Astrocyte of the spinal cord (primary cell): ENCODE measurements at places on chromosomes 7 and 10.
A peak's percentile ranks its signal among the peaks of the same experiment; 100 is the strongest.

DNA sequence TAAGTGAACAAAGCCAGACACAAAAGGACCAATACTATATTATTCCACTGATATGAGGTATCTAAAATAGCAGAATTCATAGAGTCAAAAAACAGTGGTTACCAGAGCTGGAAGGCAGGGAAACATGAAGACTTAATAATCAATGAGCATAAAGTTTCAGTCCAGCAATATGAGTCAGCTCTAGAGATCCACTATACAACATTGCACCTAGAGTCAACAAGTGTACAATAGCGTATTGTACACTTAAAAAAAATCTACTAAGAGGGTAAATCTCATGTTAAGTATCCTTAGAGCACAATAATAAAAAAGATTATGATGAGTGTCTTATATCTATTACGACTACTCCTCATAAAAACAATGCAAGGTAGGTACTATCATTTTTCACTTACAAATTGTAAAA, 36.1 kb downstream of the C10orf90 start:
- no peak for DNase-seq

- DNase-seq: no peak
These were observed 275.0 kb downstream of the ELMO1 start for GRCh38 chr7:37173670-37174069.

GRCh38 chr10:114168450-114169009, 5.5 kb downstream of the CCDC186 start:
- DNase-seq: no peak

DNA sequence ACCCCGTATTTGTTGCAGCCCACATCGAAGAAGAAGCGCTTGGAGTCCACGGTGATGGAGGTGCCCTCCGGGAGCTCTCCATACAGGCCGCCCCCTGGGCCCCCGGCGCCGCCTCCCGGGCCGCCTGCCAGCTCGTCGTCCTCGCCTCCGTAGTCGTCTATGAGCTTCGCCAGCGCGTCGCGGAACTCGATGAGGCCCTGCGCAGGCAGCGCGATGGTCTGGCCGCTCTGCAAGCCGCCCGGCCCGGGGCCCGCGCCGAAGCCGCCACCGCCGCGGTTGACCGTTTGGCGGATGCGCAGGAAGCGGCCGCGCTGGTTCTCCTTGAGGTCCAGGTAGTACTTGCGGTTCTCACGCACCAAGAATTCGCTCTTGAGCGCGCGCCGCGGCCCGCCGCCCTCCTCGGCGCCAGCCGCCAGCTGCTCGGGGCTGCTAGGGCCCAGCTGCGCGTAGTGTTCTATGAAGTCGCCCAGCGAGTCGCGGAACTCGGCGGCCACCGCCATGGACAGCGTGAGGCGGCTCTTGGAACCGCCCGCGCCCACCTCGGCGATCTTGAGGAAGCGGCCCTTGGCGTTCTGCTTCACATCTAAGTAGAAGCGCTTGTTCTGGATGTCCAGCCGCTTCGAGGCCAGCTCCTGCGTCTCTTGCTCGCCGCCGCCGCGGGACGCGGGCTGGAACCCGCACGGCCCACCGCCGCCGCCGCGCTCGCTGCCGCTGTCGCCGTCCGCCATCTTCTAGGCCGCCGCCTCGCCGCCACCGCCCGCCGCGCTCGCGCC, 523 bp downstream of the PURB start:
- peak; percentile 67 for DNase-seq

GRCh38 chr7:139709485-139709884, 68.3 kb downstream of the HIPK2 start:
- peak; percentile 93 for DNase-seq

- no peak for DNase-seq
These were observed 548.9 kb upstream of the AUTS2 start for GRCh38 chr7:69049326-69049725.

DNA sequence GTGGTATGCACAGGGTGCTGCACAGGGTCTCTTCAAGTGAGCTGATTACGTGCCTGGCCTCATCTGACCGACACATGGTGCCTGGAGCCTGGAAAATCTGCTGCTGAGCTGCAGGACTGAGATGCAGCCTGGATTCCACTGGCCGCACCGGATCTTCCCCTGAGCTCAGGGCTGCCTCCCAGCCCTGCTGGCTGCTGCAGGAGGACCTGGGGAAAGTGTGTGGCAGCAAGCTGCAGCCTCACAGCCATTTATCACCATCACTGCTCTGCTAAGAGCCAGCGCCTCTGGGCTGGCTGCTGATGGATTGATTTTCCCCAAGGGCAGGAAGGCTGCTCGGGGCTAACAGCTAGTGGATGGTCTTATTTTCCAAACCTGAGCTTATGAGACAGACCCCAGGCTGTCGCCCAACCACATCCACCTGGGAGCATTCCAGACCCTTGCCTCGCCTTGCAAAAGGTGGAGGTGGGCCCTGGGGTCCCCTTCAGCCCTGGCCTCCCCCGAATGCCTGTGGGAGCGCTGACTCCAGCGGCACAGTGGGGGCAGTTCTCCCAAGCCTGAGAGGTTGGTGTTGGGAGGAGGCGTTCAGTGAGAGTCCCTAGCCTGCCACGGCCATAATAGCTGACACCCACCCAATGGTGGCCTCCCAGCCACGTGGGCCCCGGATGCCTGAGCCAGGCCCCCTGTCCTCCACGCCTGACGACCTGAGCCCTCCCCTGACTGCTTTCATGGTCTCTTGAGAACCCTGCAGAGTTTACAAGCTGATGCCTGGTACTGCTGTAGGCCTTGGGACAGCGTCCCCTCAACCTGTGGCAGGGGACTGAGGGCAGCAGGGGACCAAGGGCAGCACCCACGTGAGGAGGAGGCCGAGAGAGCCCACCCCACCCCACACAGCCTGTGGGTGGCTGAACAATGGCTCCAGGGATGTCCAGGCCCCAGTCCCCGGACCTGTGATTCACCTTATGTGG, 38.2 kb downstream of the STK32C start:
- no peak for DNase-seq

DNA sequence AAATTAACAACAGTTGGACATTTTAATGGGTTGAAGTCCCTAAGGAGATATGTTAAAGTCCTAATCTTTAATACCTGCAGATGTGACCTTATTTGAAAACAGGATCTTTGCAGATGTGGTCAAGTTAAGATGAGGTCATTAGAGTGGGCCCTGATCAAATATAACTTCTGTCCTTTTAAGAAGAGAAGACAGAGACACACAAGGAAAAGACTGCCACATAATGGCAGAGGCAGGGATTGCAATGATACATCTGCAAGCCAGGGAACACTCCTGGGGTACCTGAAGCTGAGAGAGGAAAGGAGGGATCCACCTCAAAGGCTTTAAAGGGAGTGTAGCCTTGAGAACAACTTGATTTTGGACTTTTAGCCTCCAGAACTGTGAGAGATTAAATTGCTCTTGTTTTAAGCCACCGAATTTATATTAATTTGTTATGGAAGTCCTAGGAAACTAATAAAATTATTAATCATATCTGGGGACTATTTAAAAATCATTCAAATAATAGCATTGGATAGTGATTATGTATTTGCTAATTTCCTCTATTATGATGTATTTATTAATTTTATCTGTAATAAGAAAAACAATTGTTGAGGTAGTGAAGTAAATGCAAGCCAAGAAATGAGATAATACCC, 700.0 kb upstream of the PCDH15 start:
- DNase-seq: peak; percentile 19

DNA sequence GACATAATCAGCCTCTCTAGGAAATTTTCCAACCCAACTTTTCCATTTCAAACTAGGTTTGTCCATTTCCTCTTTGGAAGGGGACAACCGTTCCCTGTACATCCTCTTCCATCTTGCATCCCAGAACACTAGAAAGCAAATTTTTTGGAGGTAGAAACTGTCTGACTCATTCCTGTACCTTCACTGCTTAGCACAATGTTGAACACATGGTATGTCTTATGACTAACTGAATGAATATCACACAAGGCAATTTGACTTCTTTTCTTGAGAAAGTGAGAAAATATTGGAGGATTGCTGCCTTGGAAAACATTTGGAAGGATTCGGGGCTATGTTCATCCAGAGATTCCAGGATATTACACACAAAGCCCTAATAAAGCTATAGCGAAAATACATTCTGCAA, 289.1 kb downstream of the FGFR2 start:
- no peak for DNase-seq

DNA sequence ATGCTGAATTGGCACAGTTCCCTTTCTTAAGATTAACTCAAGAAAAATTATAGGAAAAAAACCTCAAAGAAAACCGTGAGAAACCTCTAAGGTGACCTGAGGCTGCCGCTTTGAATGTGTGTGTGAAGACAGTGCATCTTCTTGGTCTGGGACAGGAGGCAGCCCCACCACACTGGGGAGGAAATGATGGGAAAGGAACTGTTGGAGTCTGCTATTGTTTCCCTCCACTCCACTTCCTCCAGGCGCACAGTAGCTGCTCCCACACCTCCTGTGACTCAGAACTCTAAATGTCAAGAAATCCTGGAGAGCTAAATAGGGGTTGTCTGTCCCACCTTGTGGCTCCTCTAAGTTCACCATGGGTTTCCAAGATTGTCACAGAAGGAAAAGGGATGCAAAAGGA, 179.4 kb downstream of the PDE1C start:
- DNase-seq: no peak

- DNase-seq: peak; percentile 6
These were observed 100.7 kb downstream of the ST8SIA6 start for GRCh38 chr10:17353568-17354300.

- DNase-seq: no peak
These were observed 36.6 kb downstream of the POR start for GRCh38 chr7:75951506-75951905.

- DNase-seq: no peak
These were observed 101.1 kb downstream of the PLXNA4 start for GRCh38 chr7:132475037-132475668.

DNA sequence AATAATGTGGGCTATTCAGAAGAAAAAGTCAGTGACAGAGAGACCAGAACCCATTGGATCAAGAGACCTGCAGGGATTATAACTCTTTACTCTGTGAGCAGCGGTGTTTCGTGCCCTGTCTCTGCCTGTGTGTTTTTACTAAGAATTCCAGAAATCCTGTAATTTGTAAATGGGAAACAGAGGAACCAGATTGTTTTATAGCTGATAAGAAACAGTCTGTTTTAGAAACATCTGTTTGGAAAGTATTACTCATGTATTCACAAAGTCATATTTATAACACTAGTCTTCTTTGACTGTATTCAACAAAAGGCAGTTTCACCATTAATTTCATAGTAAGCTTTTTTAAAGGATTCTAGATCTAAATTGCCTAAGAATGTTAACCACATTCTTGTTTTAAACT, 30.0 kb upstream of the VDAC2 start:
- DNase-seq: peak; percentile 5

GRCh38 chr10:104331208-104331838, 6.9 kb downstream of the ITPRIP start:
- peak; percentile 91 for DNase-seq

GRCh38 chr10:33309406-33309805, 25.1 kb downstream of the NRP1 start:
- no peak for DNase-seq

DNA sequence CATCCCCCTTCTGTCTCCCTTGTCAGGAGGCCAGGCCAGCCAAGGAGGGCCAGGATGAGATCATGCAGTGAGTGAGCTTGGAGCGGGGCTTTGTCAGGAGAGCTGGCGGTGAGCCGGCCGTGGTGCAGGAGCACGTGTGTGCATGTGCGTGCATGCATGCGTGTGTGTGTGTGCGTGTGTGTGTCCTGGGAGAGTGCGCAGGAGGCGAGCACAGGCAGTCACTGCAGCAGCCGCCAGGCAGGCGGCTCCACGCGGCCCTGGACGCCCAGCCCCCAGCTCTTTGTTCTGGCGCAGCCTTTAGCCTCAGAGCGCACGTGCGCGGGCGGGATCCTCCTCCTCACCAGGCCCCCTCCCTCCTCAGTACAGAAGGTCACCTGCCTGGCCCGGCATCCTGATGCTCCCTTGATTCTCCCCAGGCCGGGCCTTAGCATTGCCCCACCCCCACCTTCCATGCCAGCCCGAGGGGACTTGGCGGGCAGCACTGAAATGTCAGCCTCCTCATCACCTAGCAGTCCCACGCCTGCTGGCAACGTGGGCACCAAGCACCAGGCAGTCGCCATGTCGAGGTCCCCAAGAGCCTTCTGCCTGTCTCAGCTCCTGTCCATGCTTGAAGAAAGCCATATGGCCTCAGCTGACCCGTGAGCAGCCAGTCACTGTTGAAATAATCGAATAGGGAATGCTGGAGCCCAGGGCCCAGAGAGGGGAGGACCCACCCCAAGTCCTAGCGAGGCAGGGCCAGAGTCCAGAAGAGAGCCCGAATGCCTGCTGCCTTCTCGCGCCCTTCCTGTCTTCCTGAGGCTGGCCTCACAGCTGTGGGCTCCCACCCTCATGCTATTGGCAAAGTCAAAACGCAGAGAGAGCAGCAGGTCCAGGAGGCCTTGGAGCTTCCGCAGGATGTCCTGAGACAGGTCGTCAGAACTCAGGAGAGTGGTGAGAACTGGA, 125.9 kb upstream of the PPIF start:
- peak; percentile 76 for DNase-seq

- peak; percentile 72 for DNase-seq
These were observed 215.8 kb downstream of the SKAP2 start for GRCh38 chr7:26648554-26648953.

DNA sequence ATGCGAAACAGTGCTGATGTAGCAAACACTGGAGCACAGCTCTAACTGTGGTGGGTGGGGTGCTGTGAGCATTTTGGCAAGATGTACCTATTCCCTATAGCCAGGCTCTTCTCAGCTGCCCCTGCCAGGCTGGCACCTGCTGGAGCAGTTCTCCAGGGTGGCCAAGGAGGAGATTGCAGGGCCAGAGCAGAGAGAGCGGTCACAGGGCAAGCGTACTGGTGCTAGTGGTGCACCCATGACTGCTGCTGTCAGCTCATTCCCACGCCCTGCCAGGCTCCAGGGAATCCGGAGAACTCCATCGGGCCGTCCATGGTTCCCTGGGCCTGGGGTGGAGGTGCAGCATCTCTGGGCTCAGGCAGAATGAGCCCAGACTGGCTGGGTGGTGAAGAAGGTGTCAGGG, 2.1 kb downstream of the COL13A1 start:
- DNase-seq: no peak

DNA sequence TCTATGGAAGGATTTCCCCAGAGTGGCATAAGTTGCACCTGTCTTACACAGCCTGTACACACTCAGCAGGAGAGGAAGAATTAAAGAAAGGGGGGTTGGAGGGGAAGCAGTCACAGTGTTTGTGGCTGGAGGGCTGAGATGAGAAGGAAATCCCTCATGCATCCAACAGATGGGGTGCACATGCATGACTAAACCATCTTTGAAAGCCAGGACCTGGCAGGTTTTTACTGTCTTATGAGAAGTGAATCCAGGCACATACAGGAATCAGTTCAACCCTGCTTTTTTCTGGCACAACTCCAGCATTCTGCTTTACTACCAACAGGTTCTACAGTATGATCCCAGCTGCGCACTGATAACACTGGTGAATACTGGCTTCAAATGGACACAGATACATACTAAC, 107.7 kb downstream of the CACNA2D1 start:
- peak; percentile 9 for DNase-seq

DNA sequence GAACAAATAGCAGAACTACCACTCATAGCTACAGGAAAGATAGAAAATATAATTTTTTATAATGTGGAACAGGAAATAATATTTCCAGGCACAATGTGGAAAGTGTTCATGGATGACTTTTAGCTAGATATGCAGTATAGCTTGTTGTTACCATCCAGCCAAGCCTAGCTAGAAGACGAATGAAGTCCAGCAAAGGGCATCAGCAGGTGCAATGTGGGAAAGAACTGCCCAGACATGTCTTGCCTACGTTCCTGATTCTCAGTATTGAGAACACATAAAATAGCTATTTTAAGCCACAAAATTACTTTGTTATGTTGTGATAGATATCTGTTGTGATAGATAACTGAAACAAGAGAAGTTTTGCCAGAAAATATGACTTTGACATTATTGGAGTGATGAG, 1690.0 kb upstream of the LRRTM3 start:
- no peak for DNase-seq
